Transverse colon (tissue), 4 donors: ENCODE measurements at places on chromosomes 13 and 19.

DNA sequence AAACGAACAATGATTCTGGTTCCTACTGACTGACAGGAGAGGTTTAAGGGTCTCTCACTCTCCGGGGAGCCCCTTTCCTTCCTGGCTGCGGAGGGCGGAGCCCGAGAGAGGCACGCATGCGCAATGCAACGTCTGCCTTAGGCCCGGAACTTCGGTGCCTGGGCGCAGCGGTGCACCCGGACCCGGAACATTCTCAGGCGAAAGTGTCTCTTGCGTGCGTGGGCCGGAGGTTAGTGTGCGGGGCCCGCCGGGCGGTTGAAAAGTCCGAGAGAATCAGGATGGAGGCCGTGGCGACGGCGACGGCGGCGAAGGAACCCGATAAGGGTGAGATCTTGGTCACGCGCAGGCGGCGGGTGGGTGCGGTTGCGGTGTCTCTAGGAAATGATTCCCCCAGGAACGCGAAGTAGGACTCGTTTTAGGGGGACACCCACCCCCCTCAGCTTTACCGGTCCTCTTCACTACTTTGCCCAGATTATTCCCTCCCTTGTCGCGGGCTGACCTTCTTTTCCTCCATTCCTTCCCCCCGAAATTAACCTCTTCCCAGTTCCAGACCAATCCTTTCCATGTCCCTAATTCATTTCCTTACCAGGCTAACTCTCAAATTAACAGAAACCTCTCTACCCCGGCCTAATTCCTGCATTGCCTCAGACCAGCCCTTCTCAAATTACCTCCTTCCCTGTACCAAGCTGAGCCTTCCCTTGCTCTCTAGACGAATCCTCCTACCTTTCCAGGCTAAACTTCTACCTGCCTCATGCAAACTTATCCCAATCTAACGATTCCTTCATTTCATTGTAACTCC, at the start of gene CCDC97:
Gene CCDC97 (plus strand): TSS at position 140 of the 799 bp plus-strand sequence. CDS start 139 bp downstream, at position 279.
- H3K27me3 ChIP-seq, result no peaks in the 10 kb centered on the region
- peak; percentile 90 for DNase-seq
- H3K36me3 ChIP-seq, result no peaks in the 10 kb centered on the region
- peak within 1 kb of the TSS; percentile 91 for H3K27ac ChIP-seq

- H3K36me3 ChIP-seq, result no peaks in the 10 kb centered on the region
- H3K4me3 ChIP-seq, result no peak overlapping the region
- H3K4me1 ChIP-seq, result no peaks in the 10 kb centered on the region
- no peak for DNase-seq
- H3K27ac ChIP-seq, result no peak overlapping the region
Observed at GRCh38 chr13:60174113-60174512, 10.4 kb upstream of the DIAPH3 start.

GRCh38 chr13:96968027-96968426, 26.2 kb downstream of the OXGR1 start:
- H3K36me3 ChIP-seq, result no peaks in the 10 kb centered on the region
- no peaks in the 10 kb centered on the region for H3K27me3 ChIP-seq
- H3K4me3 ChIP-seq, result no peak overlapping the region
- no peak for DNase-seq
- H3K27ac ChIP-seq, result no peak overlapping the region

GRCh38 chr13:23185542-23185941, 4.8 kb downstream of the SGCG start:
- H3K36me3 ChIP-seq, result no peaks in the 10 kb centered on the region
- H3K27me3 ChIP-seq, result no peaks in the 10 kb centered on the region
- H3K27ac ChIP-seq, result no peak overlapping the region
- no peaks in the 10 kb centered on the region for H3K4me1 ChIP-seq
- no peak overlapping the region for H3K4me3 ChIP-seq

DNA sequence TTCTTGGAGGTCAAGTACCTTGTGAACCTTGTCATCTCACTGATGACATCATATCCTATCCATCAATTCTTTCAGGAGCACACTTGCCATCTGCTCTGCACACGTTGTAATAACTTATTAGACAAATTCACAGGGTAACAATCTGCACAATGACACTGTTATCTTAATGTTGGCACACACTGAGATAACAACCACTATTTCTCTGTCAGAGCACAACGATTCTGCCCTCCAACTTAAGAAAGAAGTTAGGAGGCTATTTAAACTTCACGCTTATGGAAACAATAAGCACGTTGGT, 351.3 kb downstream of the DACH1 start:
- H3K4me1 ChIP-seq, result no peaks in the 10 kb centered on the region
- no peaks in the 10 kb centered on the region for H3K27me3 ChIP-seq
- no peak overlapping the region for H3K27ac ChIP-seq
- no peak for DNase-seq
